ENCODE measurements at places on chromosomes 3 and 15.
A peak's percentile ranks its signal among the peaks of the same experiment; 100 is the strongest.

GRCh38 chr3:171526146-171526545 is 65.9 kb upstream of the TNIK start:
- no peak for DNase-seq

DNA sequence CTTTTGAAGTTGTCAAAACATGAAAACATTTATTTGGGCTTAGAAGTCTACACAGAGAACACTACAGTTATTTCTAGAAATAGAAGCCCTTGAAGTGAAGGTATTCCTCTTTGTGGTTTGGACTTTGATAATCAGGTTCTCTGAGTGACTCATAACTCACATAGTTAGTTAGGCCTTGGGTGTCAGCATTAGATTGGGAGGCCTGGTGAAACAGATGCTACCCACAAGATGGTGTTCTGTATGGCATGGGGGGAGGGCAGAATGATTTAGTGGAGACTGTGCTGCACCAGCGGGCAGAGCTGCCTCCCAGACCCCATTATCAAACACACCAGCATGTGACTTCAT is 108.9 kb upstream of the ETV5 start:
- DNase-seq = no peak

- peak; percentile 10 for DNase-seq
These were observed 201.6 kb upstream of the TMC3 start for GRCh38 chr15:81575436-81576123.

DNA sequence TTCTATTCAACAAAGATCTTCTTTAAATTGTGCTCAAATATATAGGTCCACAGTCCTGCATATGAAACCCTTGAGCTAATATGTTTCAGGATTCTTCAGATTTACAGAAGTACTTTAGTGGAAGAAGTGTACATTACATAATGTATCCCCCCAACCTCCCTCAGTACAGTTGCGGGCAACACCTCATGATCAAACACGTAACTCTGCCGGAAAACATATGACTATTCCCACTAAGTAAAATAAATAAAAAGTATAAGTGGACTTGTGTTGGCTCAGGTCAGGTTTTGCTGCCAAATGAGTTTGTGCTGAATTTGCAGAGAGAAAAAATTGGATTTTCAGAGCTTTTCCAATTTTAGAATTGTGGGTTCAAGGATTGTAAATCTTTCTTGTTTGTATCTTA is 267.6 kb upstream of the MDFIC2 start:
- no peak for DNase-seq

DNA sequence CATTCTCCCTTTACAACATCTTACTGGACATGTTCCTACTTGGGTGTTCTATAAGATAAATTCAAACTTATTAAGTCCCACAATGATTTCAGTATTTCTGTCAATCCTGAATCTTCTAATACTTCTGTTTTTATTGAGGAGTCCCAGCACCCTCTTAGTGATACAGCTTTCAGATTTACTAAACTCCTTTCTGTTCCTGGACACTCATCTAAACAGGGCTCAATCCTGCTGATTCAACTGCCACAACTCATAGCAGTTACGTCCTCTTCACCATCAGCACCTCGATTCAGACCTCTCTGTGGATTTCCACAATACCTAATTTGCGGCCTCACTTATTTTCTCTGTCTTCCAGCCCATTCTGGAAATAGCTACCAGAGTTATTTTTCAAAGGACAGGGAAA is 101.6 kb downstream of the KCNMB2 start:
- DNase-seq = no peak

- peak; percentile 22 for DNase-seq
These were observed 17.9 kb upstream of the ADIPOQ start for GRCh38 chr3:186824430-186825139.

DNA sequence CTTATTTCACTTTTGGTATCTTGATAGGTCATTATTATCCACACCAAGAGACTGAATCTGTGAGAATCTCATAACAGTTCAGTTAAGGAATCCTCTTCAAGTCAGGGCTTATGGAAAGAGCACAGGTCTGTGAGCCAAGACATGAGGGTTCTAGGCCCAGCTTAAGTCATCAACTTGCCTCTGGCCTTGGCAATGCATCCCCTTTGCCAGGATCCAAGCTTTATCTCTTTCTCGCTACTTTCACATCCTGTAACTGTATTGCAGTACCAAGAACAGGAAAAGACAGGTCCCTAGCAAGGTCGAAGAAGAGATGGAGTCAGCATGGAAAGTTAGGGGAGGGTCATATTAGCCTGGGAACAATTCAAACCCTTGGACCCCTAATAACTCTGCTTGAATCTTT is 13.5 kb upstream of the APOD start:
- no peak for DNase-seq

DNA sequence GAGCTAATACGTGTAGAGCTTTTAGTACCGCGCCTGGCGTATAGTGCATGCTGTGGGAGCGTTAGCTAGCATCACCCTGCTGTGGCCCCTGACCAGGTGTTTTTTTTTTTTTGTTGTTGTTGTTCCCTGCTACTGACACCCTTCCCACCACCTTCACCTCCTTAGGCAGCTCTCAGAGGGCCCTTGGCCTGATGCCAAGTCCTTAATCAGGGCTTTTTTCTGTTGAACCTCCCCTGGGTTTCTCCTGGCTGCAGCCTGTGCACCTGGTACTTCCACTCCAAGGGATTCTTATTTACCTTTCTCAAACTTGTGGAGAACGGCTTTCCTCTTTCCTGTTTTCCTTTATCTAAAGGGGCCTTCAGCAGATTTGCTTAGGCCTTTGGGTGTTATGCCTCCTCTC is 53.3 kb downstream of the SLC7A14 start:
- DNase-seq = peak; percentile 54

- no peak for DNase-seq
These were observed 14.2 kb downstream of the DENND4A start for GRCh38 chr15:65777843-65778242.

GRCh38 chr3:23136054-23136453 is 67.1 kb upstream of the UBE2E2 start:
- no peak for DNase-seq

- no peak for DNase-seq
These were observed 190.7 kb upstream of the CTDSPL start for GRCh38 chr3:37670961-37671483.

GRCh38 chr3:175082631-175083030 is 223.5 kb downstream of the NAALADL2 start:
- DNase-seq = no peak

DNA sequence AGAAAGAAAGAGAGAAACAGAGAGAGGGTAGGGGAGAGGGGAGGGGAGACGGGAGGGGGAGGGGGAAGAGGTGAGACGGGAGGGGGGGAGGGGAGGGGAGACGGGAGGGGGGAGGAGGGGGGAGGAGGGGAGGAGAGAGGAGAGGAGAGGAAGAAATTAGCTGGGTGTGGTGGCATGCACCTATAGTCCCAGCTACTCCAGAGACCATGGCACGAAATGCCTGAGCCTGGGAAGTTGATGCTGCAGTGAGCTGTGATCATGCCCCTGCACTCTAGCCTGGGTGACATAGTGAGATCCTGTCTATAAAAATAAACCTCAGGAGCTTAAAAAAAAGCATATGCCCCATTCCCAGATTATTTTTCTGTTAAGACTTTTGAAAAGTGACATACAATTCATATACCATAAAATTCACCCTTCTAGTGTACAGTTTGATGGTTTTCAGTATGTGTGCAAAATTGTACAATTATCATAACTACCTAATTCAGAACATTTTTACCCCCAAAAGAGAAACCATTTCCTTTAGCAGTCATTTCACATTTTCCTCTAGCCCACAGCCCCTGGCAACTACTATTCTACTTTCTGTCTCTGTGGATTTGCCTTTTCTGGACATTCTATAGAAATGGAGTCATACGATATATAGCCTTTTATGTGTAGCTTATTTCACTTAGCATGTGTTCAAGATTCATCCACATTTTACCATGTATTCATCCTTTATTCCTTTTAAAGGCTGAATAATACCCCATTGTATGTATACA is 699.6 kb downstream of the FHIT start:
- no peak for DNase-seq

- peak; percentile 5 for DNase-seq
These were observed 82.2 kb upstream of the CTDSPL start for GRCh38 chr3:37779289-37780152.

DNA sequence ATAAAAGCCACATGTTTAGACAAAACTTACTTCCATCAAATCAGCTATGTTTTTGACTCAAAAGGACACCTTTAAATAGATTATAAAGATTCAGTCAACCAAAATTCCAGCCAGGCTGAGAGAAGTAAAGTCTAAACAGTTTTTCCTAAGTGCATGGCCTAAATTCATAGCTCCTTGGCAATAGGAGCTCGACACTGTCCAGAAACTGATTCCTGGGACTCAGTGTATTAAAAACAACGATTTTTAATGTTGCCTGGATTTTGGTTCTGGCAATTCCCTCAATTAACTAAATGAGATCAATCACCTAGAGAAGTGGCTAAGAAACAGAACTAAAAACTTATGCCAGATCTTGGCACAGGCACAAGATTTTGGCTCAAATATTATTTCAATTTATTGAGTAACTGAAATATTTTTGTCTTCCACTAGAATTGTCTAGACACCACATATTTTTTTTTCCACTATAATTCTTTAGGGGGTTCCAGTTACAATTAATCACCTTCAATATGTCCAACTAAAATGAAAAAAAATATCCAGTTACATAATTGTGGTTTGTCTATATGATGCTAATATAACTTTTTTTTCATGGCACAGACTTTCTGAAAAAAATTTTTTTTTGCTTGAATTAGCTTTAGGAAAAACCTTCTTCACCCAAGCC is 135.9 kb downstream of the TFDP2 start:
- no peak for DNase-seq

- DNase-seq = peak; percentile 61
These were observed 305.9 kb downstream of the CACNA2D3 start for GRCh38 chr3:54427941-54428871.

DNA sequence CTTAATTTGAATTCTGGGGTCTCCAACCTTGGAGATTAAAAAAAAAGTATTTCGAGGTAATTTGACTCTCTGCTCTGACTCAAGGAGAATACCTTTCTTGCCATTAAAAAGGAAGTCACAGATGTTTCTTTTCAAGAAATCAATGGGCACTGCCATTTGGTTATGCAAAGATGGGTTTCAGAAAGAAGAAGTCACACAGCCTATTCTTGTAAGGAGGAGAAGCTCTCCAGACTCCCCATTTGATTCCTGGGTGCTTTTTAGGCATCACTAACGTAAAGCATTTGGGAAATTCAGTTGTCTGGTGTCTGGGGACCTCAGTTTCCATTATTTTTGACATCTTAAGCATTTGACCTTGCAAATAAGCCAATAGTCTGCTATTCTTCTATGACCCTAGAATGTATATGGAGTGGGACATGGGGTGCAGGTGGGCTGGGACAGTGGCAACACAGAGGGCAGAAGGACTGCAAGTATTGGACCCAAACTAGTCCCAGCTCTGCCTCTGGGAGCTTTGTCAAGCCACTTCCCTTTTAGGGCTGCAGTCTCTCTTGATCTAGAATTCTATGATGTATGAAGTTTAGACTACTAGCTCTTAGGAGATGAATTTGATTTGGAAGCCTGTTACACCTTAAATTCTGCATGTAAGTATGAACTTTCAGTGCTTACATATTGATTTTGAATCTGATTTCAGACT is 27.8 kb downstream of the IL5RA start:
- no peak for DNase-seq

DNA sequence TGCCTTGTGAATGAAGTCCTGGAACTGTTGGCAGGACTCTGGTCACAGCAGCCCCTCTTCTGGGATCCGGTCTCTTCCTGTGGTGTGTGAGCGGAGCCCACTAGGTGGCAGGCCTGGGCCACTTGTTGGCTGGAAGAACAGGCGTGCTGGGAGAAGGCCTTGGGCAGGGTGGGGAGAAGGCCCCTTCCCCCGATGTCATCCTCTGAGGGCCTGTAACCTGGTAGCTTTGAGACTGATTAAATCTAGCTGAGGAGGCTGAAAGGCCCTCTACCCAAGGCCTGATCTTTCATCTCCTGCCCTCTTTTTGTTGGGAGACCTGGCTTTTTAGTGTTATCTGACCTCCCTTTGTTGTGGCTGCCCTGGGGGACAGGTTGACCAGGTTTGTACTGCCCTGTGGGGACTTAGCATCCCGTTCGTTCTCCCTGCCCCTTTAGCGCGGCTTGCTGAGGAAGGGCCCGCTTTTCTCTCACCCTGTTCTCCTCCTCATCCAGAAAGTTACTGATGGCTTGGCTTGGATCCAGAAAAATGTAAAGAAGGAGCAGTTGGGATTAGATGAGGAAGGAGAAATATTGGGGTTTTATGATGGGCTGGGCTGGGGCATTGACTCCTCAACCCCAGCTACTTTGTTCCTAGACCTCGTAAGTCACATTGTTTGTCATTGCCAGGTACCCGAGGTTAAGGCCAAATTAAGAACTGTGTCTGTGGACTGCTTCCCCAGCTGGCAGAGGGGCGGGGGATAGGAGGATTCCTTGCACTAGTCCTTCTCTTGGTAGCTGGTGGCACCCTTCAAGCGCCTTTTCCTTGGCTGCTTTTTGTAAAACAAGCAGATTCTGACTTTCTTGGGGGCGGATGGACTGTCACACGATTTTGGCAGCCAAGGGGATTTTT is 48.5 kb downstream of the CHCHD6 start:
- DNase-seq = peak; percentile 64

- no peak for DNase-seq
These were observed 55.0 kb downstream of the TMEM212 start for GRCh38 chr3:171898192-171898591.

GRCh38 chr3:32401126-32401525 is 9.5 kb downstream of the CMTM7 start:
- DNase-seq = no peak

DNA sequence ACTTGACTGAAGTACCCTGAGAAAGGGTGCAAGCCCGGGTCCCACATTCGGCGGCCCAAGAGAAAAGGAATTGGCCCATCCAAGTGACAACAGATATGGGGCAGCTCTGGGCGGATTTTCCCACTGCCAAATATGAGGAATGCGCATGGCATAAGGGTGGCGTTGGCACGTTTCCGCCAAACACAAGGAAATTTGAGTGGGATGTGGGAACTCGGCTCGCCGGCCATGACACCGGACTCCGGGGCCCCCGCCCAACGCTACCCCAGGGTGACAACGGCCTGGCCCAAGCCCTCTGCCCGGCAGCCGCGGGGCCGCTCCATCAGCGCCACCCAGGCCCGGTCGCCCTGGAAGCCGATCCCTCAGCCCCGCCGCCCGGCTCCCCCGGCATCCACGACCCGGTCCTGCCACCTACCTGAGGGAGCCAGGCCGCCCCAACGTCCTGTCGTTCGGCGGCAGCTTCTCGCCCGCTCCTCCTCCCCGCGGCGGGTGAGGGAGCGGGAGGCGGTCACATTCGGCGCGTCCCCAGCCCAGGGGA is 449 bp downstream of the RAF1 start:
- no peak for DNase-seq

- DNase-seq = no peak
These were observed 111.2 kb upstream of the SUCLG2 start for GRCh38 chr3:67765575-67765974.

DNA sequence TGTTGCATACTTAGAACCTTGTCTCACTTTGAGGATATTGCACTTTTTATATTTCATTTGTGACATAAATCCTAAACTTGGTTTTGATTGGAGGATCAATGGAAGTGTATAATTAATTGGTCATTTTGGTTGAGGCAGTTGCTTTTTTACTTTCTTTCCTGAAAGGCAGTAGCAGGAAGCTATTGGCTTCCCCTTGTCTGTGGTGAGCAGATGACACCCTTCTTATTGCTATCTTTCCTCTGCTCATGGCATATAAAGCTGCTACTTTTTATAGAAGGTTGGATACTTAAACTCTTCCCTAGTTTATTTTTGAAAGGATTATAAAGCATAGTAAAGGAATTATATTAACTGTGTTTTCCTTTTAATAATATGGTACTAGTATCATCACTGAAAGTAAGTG is 28.6 kb downstream of the FAM98B start:
- no peak for DNase-seq

- DNase-seq = no peak
These were observed 87.8 kb downstream of the CHL1 start for GRCh38 chr3:284322-284721.

GRCh38 chr3:27340534-27340933 is 28.6 kb downstream of the NEK10 start:
- no peak for DNase-seq

All from DMS79 (cell line).